ENCODE measurements at places on chromosomes 13 and 19. TPM values are rescaled to one million over a fixed set of nuclear protein-coding genes. Genes with fewer than 3 reads are reported as not detected.

The FFAR1 gene
- total RNA-seq = not detected

The DZIP1 gene
- 47.3 TPM for total RNA-seq

The KLK1 gene
- total RNA-seq = not detected

The HOOK2 gene
- total RNA-seq = 15.2 TPM

The C19orf18 gene
- total RNA-seq = 0.64 TPM

The IGFL2 gene
- not detected for total RNA-seq

The NKPD1 gene
- not detected for total RNA-seq

The MBD3L3 gene
- not detected for total RNA-seq

The CEACAM3 gene
- not detected for total RNA-seq

The CBY2 gene
- not detected for total RNA-seq

The RSPH6A gene
- not detected for total RNA-seq

The METTL21C gene
- total RNA-seq = not detected

The PABPC3 gene
- not detected for total RNA-seq

The OR10H1 gene
- total RNA-seq = not detected

The IZUMO2 gene
- not detected for total RNA-seq

The SPACA7 gene
- total RNA-seq = not detected

The CCNE1 gene
- total RNA-seq = 1.8 TPM

The ZNF91 gene
- total RNA-seq = 24.4 TPM

The PTGER1 gene
- 0.56 TPM for total RNA-seq

The TSHZ3 gene
- 12.4 TPM for total RNA-seq
